ENCODE measurements at places on chromosomes 1 and 21.
A peak's percentile ranks its signal among the peaks of the same experiment; 100 is the strongest.

DNA sequence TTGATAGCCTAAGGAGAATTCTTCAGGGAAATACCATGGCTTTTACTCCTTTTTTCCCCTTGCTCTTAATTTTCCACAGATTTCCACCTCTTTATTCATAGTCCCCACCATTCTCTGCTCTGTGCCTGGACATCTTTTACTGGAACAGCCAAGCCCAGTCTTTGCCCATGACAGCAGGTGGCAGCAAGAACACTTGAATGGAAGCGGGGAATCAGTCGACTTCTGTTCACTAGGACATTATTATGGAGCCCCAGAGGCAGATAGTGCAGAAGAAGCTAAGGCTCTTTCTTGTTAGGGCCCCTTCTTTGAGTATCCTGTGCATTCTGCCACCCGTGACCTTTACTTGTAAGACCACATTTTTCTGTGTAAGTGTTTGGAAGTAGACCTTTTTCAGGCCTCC lies 6.3 kb downstream of the OR14I1 start:
- no peak for DNase-seq

- DNase-seq, result no peak
These were observed 8.9 kb upstream of the HAO2 start for GRCh38 chr1:119359730-119360129.

- no peak for DNase-seq
These were observed 13.9 kb downstream of the ADAM30 start for GRCh38 chr1:119882132-119883049.

DNA sequence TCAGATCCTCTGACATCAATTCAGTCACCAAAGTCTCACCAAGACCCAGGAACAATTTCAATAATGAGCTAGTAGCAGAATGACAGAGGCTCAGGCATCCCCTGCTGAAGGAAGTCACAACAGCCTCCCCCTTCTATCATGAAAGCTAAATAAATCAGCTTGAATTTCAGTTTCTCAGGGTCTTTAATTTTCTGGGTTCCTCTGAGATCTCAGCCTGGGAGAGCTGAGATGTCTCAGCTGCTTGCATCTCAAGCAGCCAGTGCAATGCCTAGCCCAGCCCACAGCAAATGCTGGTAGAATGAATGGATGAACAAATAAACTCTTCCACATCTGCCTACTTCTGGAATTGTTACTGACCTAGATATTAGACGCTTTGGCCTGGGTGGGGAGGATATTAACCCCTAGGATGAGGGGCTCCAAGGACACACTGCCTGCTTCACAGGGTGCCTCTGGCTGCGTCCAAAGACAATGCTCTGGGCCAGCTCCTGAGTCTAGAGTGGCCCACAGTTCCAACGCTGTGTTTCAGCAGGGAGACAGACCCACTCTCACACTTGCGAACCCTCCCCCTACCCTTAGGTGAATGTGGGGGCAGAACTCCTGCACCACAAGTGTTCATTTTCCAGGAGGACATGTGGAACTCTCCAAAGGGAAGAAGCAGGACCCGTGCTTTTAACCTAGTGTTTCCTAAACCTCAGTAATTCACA lies 11.2 kb upstream of the LORICRIN start:
- DNase-seq, result no peak

- DNase-seq, result no peak
These were observed 223.9 kb downstream of the CAMTA1 start for GRCh38 chr1:7008975-7009740.

GRCh38 chr21:39630191-39630591 lies 17.5 kb downstream of the B3GALT5 start:
- peak; percentile 62 for DNase-seq

GRCh38 chr21:41761211-41761933 lies 5.5 kb downstream of the RIPK4 start:
- DNase-seq, result no peak

GRCh38 chr1:54163573-54163972 lies 10.8 kb upstream of the CDCP2 start:
- DNase-seq, result no peak

DNA sequence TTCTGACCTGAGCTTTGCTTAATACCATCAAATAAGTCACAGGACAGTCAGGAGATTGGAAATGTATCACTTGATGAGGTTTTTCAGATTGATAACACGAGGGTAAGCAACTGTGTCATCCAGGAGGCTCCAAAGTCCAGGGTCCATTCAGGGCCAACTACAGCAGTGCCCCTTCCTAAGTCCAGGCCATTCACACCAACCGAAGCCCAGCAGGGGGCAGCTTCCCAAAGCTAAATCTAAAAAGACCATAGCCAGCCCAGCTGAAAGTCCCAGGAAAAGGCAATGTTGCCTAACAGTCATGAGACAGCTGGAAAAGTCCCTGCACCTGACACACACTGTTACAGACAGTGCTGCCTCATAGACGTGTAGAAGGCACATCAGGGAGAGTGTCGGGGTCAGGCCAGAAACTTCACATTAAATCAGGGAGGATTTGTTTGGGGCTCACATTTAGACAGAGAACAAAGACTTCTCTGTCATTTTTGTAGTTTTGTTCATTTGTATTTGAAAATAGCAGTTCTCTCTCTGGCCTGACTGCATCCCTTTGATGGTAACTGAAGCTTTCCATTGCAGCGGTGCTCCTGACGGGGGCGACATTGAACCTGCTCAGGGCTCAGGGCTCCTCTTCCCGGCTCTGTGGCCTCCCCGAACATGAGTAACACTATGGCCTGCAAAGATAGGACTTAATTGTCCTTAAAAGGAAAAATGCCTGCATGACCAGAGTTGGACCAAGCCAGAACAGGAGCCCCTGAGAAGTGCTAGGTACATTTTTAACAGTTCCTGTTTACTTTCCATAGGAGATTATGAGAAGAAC lies 200.4 kb downstream of the NRIP1 start:
- peak; percentile 68 for DNase-seq

- no peak for DNase-seq
These were observed 241.0 kb upstream of the NFIA start for GRCh38 chr1:60841116-60842046.

DNA sequence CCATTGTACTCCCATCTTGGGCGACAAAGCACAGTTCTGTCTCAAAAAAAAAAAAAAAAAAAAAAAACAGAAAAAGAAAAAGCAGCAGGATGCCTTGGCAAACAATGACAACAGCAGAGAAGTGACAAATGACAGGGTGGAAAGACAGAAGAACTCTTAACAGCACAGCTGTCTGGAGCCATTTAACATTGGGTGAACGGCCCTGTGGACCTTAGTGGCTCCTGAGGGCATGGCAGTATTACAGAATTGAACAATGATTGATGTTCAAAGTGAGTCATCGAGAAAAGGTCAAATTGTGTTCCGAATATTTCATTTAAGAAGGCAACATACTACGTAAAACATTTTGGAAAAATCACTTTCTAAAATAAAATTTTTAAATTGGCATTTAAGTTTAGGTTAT lies 30.0 kb downstream of the DNASE2B start:
- DNase-seq, result no peak

- peak; percentile 96 for DNase-seq
These were observed 34.1 kb downstream of the CDCP2 start for GRCh38 chr1:54118704-54119103.

- no peak for DNase-seq
These were observed 4.8 kb downstream of the ZNF672 start for GRCh38 chr1:248842781-248843331.

- DNase-seq, result peak; percentile 8
These were observed 425.4 kb downstream of the ADGRL2 start for GRCh38 chr1:82226186-82226505.

DNA sequence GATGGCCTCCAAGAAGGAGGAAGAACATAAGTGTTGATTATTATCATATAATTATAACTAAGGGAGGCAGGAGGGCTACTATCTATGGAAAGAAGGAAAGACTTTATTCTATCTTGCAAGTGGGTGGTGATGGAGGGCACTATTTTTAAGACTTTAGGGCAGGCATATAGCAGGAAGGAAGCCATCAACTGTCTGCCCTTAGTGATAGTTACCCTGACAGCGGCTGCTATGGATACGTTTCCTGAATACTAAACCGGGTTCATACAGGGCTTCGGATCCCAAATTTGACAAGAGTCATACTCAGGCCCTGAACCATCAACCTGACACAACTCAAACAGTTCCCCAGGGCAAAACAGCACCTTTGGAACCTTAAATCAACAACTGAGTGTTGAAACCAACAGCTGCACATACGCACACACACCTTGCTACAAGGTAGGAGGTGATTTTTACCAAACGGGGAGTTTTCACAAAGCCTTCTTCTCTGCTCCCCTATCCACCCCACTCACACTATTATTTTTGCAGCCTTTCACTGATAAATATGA lies 397.2 kb downstream of the OMA1 start:
- DNase-seq, result no peak

DNA sequence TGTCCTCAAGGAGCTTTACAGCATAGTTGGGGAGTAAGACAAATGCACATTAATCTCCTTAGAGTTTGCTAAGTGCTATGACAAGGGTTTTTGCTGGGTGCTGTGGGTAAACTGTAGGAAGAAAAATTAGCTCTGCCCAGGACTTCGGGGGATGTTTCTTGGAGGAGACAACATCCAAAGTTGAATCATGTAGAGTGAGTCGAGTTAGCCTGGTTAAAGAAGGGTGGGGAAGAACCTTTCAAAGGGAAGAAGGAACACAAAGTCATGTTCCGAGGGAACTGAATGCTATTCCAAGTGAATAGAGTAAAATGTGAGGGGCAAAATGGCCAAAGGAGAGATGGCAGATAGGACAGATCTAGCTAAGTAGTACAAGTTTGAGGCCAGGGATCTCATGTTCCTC lies 17.1 kb downstream of the SPRTN start:
- no peak for DNase-seq

- DNase-seq, result no peak
These were observed 23.0 kb downstream of the MARK1 start for GRCh38 chr1:220550811-220551399.

DNA sequence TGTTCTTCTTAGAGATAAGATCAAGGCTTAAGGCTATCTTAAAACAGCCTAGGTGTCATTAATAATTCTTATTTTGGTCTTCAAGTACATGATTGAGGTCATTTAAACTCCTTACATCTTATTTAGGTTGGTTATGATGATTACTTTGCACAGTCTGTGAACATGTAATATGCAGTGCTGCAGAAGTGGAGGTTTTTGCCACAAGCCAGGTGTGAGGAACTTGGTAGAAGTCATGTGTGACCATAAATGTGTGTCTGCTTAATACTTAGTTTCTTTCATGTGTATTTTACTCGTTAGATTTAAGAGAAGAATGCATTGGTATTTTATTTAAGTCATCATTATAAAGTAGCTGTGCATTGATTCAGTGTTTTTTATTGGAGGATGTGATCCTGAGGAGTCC lies 10.1 kb downstream of the ATG4C start:
- DNase-seq, result no peak

- DNase-seq, result no peak
These were observed 12.6 kb downstream of the CDKN2C start for GRCh38 chr1:50982611-50983010.

GRCh38 chr1:204426035-204426436 lies 14.4 kb upstream of the PPP1R15B start:
- DNase-seq, result peak; percentile 54

GRCh38 chr1:116853680-116854402 lies 55.9 kb upstream of the PTGFRN start:
- DNase-seq, result peak; percentile 81

- DNase-seq, result peak; percentile 88
These were observed 9.1 kb downstream of the SGIP1 start for GRCh38 chr1:66542811-66543767.

DNA sequence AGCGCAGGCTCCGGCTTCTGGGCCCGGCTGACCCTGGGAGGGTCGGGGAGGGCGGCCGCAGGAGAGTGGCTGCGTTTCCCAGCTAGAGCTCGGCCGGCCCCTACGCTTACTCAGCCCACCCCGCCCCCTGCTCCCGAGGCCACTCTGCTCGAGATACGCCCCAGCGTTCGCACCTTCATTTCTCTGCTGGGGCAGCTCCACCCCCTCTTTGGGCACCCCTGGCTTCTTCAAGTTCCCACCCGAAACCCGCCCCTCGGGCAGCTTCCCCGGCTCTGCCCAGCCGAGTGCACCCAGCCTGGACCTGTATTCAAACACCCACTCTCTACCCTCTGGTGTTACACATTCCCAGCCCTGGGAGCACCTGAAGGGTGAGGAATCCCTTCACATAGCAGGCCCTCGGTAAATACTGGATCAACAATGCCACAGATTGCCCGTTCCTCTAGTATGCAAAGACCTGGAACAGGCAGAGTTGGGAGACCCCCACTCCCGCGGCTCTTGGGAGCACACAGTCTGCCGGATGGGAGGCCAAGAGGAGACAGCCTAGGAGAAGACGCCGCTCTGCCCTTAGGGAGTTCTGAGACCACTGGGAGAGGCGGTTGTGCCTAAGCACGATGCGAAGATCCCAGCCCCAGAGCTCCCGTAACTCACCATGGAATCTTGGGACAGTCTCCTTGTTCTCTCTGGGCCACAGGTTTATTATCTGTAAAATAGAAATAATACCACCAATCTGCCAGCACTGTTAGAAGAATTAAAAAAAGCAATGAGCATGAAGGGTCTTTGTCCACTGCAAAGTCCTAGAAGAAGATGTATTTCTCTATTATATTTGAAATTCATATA lies 566 bp upstream of the PAQR7 start:
- DNase-seq, result no peak

- DNase-seq, result no peak
These were observed 24.6 kb downstream of the MAPKAPK2 start for GRCh38 chr1:206709322-206709721.

DNA sequence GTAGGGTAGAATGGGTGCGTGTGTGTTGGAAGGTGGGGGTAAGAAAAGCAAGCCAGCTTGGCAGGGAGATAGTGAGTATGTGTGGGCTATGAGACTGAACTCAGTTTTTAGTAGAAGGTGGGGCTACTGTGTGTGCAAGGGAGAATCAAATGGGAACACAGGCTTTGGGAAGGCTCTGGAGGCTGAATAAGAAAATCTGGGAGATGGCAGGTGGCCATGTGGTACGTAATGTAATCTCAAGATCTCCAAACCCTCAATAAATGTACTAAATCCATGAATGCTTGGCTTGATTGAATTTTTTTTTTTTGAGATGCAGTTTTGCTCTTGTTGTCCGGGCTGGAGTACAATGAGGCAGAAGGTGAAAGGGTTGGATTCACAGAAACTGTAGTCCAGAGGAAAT lies 3.5 kb upstream of the ZSCAN20 start:
- DNase-seq, result no peak

DNA sequence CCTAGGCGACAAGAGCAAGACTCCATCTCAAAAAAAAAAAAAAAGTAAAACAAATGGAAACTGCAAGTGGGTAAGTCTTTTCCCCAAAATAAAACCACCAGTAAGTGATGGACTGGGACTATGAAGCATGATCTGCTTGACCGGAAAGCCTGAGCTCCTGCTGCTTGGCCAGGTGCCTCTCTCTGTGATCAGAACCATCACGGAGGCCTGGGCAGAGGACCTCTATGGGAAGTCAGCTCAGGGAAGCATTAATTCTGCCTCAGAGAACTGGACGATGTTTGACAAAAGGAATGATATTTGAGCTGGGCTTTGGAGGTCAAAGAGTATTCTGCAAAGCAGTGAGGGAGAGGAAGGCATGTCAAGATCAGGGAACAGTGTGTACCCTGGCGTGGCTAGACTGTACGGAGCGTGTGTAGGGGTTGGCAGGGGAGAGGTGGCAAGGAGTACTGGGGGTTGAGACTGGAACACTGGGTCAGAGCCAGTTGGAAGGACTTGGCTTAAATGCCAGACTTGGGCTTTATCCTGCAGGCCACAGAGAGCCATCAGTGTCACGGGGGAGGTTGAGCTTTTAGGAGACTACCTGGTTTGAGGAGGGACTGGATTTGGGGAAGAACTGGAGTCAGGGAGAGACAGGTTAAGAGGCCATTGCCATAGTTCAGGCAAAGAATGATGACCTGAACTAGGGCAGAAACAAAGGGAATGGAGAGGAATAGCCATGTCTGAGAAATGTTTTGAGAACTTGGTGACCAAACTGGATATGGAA lies 16.4 kb downstream of the ATP1A2 start:
- DNase-seq, result no peak

- DNase-seq, result no peak
These were observed 50.8 kb upstream of the KCNJ6 start for GRCh38 chr21:37967036-37967435.

All from fibroblast of skin of back (primary cell).